IMR-90 (cell line): ENCODE measurements at places on chromosomes 12 and 14.

- peak; percentile 60 for DNase-seq
- H3K4me3 ChIP-seq: no peak overlapping the region
- peak overlapping the region; percentile 80; the same call in 1 of the 2 replicates for H3K27ac ChIP-seq
- 0 out of 2 replicates have a peak, but pooled peaks cover 1% of the 10 kb centered on the region for H3K36me3 ChIP-seq
- H3K27me3 ChIP-seq: no peaks in the 10 kb centered on the region
Observed at GRCh38 chr12:15977999-15978951, 67.1 kb downstream of the DERA start.

DNA sequence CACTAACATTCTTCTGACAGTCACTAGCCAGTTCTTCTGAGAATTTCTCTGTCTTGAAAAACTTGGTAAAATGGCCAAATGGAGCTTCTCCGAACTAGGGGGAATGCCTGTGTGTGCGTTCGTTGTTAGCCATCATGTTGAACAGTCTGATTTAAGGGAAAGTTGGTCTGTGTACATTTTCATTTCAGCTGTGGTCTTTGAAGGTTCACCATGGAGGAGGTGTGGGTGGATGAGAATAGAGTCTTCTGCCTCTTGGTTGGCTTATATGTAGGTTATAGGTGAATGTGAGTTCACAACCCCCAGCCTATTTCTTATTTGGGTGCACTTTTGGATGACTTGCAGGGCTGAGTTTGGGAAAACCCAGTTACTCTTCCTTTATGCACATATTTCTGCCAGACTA, 12.9 kb downstream of the ETV6 start:
- peaks cover 13% of the 10 kb centered on the region for H3K36me3 ChIP-seq
- DNase-seq: no peak
- H3K27ac ChIP-seq: no peak overlapping the region
- H3K4me1 ChIP-seq: peaks cover 23% of the 10 kb centered on the region
- H3K27me3 ChIP-seq: no peaks in the 10 kb centered on the region
- H3K4me3 ChIP-seq: no peak overlapping the region

DNA sequence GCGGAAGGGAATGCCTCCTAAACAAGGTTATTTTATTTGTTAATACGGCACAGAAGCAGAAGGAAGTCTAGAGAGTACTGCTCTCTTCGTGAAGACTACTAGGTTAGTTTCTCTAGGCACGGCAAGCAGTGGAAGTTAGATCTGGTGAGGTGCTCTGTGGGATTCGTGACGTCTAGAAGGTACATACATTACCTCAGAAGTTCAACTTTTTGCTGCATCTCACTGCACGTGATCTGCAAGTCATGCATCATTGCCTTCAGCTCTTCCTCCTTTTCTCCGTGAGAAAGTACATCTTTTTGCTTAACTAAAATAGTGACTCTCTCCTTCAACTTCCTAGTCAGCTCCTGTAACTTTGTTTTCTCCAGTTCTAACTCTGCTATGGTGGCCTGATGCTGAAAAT, 74.7 kb downstream of the NIN start:
- no peaks in the 10 kb centered on the region for H3K27me3 ChIP-seq
- H3K36me3 ChIP-seq: peaks cover 34% of the 10 kb centered on the region
- no peak overlapping the region for H3K4me3 ChIP-seq
- no peaks in the 10 kb centered on the region for H3K4me1 ChIP-seq

GRCh38 chr12:62919838-62920237, 15.1 kb downstream of the PPM1H start:
- no peak overlapping the region for H3K4me3 ChIP-seq
- H3K36me3 ChIP-seq: no peaks in the 10 kb centered on the region
- no peaks in the 10 kb centered on the region for H3K4me1 ChIP-seq
- peak; percentile 63 for DNase-seq

GRCh38 chr14:95499354-95499750, 17.1 kb downstream of the SYNE3 start:
- H3K4me1 ChIP-seq: peaks cover 35% of the 10 kb centered on the region
- DNase-seq: no peak
- no peak overlapping the region for H3K4me3 ChIP-seq
- no peaks in the 10 kb centered on the region for H3K36me3 ChIP-seq
- no peaks in the 10 kb centered on the region for H3K27me3 ChIP-seq

GRCh38 chr14:39233680-39234326, at the start of gene MIA2:
MIA2 (plus strand) TSS chr14:39233915; CDS start chr14:39234115, 200 bp downstream.
- no peaks in the 10 kb centered on the region for H3K36me3 ChIP-seq
- H3K27me3 ChIP-seq: no peaks in the 10 kb centered on the region
- no peak within 1 kb of the TSS for H3K4me3 ChIP-seq
- peaks cover 1% of the 10 kb centered on the region; the same call in 1 of the 2 replicates for H3K4me1 ChIP-seq
- peak within 1 kb of the TSS; percentile 65; the same call in 1 of the 2 replicates for H3K27ac ChIP-seq

DNA sequence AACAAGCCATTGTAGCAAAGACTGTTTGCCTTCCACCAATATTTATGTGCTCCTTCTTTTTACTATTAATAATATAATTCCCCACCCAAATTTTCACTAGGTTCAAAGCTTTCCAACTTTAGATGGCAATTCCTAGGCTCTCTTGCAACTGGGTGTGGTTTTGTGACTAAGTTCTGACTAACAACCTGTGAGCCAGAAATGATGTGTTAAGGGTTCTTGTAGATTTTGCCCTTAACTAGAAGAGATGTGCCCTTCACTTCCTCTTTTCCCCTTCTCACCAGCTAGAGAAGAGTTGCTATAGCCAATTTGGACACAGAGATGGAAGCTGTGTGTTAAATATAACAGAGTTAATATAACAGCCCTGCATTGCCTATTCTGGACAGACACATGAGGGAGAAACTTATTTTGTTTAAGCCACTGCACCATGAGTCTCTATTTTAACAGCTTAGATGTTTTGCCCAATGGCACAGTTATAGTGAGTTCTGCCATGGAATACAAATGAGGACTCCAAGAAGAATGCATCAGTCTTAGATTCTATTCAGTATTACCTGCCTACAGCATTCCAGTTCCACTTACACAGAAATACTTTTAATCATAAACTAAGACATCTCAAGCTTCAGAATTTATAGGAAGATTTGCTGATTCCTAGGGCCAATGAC, 216.2 kb downstream of the DUSP6 start:
- peaks cover 4% of the 10 kb centered on the region for H3K4me1 ChIP-seq
- DNase-seq: peak; percentile 70
- H3K36me3 ChIP-seq: no peaks in the 10 kb centered on the region
- no peak overlapping the region for H3K27ac ChIP-seq
- no peaks in the 10 kb centered on the region for H3K27me3 ChIP-seq
- H3K4me3 ChIP-seq: no peak overlapping the region

- H3K36me3 ChIP-seq: peaks cover 18% of the 10 kb centered on the region; the same call in 1 of the 2 replicates
- peaks cover 2% of the 10 kb centered on the region; the same call in 1 of the 2 replicates for H3K4me1 ChIP-seq
- H3K27me3 ChIP-seq: no peaks in the 10 kb centered on the region
- no peak overlapping the region for H3K27ac ChIP-seq
Observed at GRCh38 chr12:52018433-52019112, 11.8 kb downstream of the TAMALIN start.

DNA sequence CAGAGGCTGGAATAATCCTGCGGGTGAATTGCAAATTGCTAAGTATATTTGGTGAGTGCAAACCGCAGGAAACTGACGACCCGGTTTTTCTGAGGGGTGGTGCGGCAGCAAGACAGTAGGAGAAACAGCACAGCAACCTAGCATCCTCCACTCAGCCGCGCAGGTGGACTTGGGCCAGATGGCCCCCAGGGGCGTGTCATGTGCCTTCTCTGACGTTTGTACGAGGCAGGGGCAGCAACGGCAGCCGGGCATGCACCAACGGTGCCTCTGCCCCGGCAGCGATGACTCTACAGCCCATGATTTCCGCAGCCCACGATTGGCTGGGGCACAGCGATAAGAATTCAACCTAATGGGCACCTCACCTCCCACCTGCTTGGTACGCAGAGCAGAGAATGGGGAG, 11.1 kb upstream of the CLEC2A start:
- H3K27ac ChIP-seq: no peak overlapping the region
- peaks cover 9% of the 10 kb centered on the region for H3K27me3 ChIP-seq
- H3K4me1 ChIP-seq: no peaks in the 10 kb centered on the region
- no peaks in the 10 kb centered on the region for H3K36me3 ChIP-seq

GRCh38 chr14:32414808-32415255, 85.7 kb downstream of the AKAP6 start:
- H3K27me3 ChIP-seq: no peaks in the 10 kb centered on the region
- DNase-seq: peak; percentile 45
- peaks cover 5% of the 10 kb centered on the region for H3K4me1 ChIP-seq
- H3K4me3 ChIP-seq: no peak overlapping the region
